ENCODE measurements at places on chromosomes 7 and 10.
A peak's percentile ranks its signal among the peaks of the same experiment; 100 is the strongest.

DNA sequence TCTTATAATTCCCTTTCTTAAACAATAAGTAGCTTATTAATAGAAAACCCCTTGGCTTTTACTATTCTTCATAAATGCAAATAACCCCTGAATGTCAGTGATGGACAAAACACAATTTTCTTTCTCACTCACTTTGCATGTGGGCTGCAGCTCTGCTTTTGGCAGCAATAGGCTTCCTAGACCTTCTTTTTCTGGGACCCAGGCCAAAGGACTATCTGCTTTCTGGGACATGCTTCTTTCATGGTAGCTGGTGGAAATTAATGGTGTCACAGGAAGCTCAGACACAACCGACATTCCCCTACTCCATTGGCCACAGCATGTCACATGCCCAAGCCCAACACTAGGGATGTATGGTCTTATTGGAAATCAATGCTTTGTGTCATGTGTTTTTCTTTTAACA is 134.3 kb upstream of the MDFIC start:
- no peak for DNase-seq

DNA sequence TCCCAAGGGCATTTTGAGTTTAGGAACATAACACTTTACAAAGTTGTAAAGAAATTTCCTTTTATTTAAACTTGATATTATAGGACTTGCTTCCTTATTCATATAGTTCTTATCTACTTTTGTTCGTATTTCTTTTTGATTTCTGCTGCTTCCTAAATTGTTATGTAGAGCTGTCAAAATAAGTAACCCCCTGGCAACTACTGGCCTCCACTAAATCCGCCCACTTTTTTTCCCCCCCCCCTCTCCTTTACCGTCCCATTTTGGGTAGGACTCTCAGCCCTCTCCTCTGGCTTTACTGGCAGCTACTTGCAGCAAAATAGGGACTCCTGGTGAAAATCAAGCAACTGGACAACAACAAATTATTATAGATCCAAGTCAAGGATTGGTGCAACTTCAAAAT is 1.1 kb downstream of the SP4 start:
- no peak for DNase-seq

DNA sequence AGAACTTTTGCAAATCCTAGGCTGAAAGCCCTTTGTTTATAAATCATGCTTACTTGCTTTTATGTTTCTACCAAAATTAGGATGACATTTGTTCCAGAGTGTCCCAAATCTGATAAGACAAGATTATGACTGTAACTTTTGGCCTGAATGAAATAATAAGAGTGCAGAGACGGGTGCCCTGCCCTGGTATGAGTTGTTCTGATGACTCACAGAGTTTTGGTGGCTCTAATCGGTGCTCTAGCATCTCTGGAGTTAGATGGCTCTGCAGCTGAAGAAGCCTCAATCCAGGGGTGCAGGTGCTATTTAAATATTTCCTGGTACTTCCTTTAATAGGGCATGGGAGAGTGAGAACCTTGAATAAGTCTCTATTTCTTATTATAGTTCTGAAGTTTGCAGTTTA is 102.2 kb upstream of the ELMO1 start:
- no peak for DNase-seq

DNA sequence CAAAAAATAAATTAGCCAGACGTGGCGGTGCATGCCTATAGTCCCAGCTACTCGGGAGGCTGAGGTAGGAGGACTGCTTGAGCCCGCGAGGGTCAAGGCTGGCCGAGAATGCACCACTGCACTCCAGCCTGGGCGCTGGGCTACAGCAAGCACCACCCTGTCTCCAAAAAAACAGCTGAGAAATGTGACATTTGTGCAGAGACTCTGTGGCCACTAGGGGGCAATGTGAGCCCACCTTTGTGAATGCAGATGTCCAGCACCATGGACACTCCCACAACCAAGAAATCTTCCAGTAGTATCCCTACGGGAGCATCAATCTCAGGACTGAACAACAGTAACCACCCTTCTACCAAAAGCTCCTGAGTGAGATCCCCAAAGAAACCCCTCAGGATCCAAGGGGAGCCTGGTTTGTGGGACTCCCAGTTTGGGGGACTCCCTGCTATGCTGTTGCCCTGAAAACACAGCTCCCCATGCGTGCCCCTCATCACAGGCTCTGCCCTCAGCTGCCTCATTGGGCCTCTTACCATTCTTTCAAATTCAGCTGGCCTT is 6.2 kb upstream of the AHCYL2 start:
- peak; percentile 79 for DNase-seq

DNA sequence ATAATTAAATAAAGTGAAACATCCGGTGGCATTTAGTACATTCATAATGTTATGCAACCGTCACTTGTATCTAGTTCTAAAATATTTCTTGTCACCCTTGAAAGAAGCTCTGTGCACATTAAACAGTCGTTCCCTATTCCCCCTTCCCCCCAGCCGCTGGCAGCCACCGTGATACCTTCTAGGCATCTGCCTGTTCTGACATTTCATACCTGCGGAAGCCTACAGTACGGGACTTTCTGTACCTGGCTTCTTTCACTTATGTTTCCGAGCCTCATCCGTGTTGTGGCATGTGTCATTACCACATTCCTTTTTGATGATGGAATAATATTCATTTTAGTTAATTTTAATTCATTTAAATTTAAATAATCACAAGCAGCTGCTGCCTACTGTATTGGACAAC is 13.9 kb upstream of the SFRP5 start:
- no peak for DNase-seq

- DNase-seq = no peak
Observed at GRCh38 chr10:120688928-120689327, 162.2 kb upstream of the WDR11 start.

DNA sequence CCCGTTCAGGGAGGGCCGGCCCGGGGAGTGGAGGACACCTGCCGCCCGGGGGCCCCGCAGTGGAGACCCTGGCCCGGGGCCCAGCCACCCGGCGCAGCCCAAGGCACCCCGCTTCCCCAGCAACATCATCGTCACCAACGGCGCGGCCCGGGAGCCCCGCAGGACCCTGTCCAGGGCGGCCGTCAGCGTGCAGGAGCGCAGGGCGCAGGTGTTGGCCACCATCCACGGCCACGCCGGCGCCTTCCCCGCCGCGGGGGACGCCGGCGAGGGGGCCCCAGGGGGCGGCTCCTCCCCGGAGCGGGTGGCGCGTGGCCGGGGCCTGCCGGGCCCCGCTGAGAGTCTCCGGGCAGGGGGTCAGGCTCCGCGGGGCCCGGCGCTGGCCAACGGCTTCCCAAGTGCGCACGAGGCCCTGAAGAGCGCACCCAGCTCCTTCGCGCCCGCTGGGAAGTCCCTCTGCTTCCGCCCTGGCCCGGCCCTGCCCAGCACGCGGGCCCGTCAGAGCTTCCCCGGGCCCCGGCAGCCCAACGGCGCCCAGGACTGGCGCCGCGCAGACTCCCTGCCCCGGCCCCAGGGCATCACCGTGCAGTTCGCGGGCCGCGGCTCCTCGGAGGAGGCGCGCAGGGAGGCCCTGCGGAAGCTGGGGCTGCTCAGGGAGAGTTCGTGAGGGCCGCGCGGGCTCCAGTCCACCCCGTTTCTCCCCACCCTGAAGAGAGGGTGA is 46.7 kb downstream of the PROSER2 start:
- DNase-seq = no peak

GRCh38 chr7:50211130-50212015 is 93.1 kb upstream of the IKZF1 start:
- no peak for DNase-seq

DNA sequence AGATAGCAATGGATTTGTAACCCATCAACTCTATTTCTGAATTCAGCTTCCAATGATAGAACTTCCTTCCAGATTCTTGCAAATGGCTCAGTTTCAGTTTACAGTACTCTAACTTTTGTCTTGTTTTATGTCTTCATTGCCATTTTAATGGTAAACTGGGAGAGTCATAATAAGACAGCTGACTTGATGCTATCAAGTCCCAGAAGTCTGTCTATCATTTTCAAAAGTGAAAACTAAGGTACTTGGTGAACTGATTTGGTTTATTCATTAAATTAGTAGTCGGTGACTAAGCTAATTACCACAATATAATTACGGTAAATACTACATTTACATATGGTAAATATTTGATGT is 25.0 kb downstream of the RTKN2 start:
- DNase-seq = no peak

GRCh38 chr10:126628746-126629145 is 41.7 kb downstream of the C10orf90 start:
- no peak for DNase-seq

DNA sequence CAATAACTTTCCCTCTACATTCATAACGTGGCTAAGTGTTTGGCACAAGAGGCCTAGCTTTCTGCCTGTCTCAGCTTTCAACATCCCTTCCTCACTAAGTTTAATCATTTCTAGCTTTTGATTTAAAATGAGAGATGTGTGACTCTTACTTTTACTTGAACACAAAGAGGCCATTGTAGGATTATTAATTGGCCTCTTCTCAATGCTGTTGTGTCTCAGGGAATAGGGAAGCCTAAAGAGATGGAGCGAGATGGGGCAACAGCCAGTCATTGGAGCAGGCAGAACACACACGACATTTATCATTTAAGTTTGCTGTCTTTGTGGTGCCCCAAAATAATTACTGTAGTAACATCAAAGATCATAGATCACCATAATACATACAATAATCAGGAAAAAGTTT is 167.1 kb upstream of the TRIM24 start:
- DNase-seq = no peak

DNA sequence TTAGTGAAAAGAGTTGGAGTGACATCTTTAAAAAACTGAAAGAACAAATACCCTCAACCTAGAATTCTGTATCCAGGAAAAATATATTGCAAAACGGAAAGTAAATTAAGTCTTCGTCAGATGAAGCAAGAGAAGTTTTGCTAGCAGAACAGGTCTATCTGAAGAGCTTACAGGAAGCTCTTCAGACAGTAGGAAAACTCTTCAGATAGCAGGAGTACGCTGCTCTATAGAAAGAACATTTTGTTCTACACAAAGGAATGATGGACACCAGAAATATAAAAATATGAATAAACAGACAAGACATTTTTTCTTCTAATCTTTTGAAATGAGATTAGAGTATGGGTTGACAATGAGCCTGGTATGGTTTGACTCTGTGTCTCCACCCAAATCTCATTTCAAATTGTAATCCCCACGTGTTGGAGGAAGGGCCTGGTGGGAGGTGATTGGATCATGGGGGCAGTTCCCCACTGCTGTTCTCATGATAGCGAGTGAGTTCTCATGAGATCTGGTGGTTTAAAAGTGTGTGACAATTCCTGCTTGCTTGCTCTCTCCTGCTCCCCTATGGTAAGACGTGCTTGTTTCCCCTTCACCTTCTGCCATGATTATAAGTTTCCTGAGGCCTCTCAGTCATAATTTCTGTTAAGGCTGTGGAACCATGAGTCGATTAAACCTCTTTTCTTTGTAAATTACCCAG is 567.3 kb downstream of the AUTS2 start:
- no peak for DNase-seq

DNA sequence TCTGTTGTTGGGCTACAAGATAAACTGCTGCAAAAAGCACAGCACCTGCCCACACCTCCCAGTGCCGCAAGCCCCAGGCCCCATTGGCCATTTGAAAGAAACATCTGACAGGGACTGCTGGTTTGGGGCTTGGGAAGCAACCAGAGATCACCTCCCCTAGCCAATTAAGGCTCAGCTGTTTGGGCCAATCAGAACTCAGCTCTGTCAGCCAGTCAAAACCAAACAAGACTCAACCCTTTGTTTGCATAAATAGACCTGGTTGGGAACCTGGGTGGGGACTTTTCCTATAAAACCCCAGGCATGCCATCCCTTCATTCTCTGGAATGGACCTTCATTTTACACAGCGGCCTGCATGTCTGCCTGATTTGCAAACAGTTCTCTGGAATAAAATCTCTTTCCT is 17.2 kb upstream of the NME8 start:
- no peak for DNase-seq
